Daoy (cell line): ENCODE measurements at places on chromosomes 6 and 20.

DNA sequence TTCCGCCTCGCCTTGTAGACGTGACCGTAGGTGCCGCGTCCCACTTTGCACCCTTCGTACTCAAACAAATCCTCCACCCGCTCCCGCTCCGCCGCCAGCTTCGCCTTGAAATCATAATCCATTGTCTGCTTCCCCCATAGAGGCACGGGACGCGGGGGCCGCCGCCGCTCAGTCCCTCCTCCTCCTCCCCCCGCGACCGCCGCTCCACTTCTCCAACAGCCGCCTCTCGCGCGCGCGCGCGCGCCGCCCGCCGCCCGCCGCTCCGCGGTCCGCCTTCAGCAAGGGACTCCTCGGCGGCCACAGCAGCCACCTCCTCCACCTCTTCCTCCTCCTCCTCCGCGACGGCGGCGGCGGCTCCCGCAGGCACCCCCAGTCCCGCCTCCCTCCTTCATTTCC, 256 bp downstream of the CDK19 start:
- DNase-seq = no peak

DNA sequence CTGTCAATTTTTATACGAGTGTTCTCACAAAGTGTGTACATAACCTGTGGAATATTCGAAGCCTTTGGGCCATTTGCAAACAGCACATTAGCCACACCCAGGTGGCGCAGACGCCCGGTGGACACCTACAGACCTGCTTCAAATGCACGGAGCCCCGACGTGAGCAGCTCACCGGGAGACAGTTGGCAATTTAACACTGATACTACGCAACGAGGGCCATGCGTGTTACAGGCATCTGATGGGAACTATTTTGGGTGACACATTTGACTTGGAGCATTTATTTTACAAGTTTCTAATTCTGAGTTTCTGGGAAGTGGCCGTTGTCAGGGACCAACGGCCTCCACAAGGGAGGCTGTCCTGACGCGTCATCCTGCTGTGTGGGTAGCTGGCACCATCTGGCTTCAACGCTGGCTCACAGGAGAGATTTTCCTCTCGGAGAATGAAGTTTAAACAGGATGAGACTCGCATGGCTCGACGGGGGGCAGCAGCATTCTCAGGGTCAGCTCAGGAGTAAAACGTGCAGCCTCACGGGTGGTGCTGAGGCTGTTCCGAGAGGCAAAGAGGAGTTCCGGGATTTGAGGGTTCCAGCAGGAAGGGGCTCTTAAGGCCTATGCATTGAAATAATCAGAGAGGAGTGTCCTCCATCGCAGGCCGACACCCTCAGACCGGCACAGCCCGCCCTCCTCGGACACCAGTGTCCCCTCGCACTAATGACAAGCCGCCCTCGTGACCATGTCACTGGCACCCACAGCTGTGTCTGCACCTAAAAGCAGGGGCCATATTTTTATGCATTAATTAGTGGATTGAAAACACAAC, 207.4 kb downstream of the DLL1 start:
- DNase-seq = peak; percentile 5

- no peak for DNase-seq
These were observed 26.2 kb downstream of the BCAS1 start for GRCh38 chr20:54044156-54044555.

GRCh38 chr6:45922728-45923351, 92.8 kb downstream of the CLIC5 start:
- DNase-seq = peak; percentile 76

DNA sequence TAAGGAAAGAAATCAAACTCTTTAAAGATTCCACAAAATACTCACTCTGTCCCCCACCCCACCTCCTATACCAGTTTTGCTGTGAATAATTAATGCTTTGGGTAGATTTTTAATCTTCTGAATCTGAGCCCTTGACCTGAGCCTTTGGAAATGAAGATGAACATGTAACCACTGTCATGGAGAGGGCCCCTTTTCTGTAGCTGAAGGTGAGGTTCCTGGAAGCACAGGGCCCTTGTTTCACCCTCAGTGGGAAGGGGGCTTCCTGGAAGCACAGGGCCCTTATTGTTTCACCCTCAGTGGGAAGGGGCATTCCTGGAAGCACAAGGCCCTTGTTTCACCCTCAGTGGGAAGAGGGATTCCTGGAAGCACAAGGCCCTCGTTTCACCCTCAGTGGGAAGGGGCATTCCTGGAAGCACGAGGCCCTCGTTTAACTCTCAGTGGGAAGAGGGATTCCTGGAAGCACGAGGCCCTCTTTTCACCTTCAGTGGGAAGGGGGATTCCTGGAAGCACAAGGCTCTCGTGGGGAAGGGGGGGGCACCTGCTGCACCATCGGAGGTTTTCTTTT, 75.7 kb downstream of the DACT2 start:
- no peak for DNase-seq

GRCh38 chr20:6533761-6534479, 233.6 kb upstream of the BMP2 start:
- DNase-seq = peak; percentile 74

DNA sequence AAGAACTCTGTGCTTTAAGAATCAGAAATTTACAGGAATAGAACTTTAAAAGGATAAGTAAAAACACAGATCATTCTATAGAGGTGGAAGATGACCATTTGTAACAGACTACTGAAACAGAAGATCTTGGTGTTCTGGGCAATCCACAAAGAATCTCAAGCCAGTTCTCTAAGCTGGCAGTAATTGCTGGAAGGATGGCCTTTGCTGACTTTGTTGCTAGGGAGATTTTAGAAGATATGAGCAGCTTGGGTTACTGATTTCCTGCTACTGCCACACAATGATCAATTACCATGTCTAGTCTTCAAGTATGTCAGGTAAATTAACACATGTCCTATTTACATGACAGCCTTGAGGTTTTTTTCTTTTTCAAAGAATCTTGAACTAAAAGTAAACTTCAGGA, 31.1 kb downstream of the SNAP91 start:
- DNase-seq = no peak

DNA sequence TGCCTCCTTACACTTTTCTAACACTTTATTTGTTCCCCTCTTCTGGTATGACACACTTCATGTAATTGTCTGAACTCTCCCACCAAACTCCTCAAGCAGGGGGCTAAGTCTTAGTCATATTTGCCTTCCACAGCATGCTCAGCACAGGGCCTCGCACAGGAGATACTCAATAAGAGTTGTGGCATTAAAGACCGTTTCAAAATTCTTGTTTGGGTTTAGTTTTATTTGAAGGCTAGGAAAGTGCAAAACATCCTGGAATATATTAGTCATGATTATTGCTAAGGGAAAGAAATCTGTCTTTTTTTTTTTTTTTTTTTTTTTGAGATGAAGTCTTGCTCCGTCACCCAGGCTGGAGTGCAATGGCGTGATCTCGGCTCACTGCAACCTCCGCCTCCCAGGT, 137.6 kb upstream of the ECI2 start:
- no peak for DNase-seq

DNA sequence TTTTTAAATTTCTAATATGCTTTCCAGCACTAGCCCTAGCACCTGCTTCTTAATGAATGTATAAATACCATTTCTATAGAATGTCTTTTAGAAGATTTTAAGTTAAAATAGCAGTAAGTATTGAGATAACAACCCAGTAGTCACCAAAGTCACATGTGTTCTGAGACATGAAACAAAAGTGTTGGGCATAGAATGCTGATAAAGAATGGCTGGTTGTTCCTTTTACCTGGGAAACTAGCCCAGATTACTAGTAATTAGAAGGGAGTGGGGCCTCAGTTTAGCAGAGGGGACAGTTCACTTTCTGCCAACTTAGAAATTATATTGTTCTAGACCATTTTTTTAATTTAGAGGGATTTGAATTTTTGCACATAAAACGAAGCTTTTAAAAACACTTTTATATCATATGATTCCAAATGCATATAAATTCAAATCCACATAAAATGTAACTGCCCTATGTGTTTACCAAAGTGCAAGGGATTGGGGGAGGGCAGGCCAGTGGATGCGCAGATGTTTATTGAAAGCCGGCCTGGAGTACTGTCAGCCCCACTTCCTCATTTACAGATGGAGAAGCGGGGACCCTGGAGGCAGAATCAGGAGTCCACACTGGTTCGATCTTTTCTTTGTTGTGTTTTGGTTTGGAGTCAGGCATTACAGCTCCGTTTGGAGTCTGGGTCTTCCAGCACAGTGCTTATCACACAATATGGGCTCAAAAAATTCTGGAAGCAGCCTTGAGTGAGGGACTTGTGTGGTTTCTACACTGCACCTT, 139.8 kb downstream of the ZDHHC14 start:
- no peak for DNase-seq

GRCh38 chr6:52519618-52520017, 57.2 kb downstream of the TRAM2 start:
- DNase-seq = no peak

DNA sequence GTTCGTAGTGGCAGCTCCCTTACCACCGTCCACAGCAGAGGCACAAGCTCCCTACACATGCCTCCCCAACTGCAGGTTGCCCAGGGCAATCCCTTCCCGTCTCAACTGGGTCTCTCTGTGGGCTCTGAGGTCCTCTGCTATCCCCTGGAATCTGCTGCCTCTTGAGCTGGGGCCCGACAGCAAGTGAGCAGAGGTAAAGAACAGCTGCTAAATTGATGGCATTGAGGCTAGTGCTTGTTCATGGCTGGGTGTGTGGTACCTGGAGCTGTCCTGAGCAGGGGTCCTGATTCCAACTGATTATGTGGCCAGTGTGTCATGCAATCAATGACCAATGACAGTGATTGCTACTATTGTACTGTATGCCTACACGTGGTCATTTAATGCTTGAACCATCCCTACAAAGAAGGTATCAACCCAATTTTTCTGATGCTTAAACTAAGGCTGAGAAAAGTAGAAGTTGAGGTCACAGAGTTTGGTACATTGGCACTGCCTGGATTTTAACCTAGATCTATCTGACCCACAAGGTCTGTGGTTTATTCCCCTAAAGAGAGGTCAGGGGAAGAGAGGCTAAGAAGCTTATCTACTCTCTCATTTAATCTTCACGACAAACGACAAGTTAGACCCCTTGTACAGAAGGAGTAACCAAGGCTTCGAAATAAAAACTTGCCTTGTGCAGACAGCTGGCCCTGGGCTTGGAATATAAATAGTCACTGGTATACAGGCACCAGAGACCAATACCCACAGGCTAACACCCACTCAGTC, 41.1 kb downstream of the HNF4A start:
- DNase-seq = no peak

- DNase-seq = peak; percentile 33
These were observed 510 bp downstream of the NDRG3 start for GRCh38 chr20:36745234-36745926.

- DNase-seq = no peak
These were observed 21.4 kb downstream of the CPNE5 start for GRCh38 chr6:36817847-36818246.

GRCh38 chr20:35597186-35597585, 18.4 kb upstream of the SPAG4 start:
- no peak for DNase-seq

DNA sequence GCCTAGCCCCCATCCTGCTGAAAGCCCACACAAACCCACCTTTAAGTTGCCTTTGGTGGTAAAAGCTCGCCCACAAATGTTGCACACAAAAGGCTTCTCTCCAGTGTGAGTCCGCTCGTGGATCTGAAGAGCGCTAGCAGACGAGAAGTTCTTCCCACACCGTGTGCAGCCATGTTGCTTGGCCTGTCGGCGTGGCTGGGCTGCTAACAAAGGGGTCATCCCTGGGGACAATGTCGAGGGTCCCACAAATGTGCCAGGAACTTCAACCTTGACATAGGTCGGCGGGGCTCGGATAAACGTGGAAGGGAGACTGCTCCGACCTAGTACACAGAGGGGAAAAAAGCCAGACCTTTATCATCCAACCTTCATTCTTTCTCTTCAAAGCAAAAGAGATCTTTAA, 13.5 kb downstream of the SALL4 start:
- no peak for DNase-seq

GRCh38 chr20:63205896-63206295, 10.0 kb downstream of the YTHDF1 start:
- DNase-seq = no peak

DNA sequence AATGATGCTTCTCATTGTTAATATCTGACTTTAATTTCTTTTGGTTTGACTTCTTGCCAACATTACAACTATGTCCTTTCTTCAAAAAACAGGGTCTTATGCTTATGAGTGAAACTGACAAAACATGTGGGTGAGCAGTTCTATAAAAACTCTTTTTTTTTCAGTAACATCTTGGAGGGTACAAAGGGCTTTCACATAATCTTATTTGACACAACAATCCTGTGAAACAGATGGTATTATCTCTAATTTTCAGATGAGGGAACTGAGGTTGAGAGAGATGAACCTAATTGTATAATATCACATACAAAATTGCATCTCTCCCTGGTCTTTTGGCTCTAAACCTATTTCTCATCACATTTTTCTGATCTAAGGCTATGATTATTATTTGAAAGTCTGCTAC, 38.3 kb downstream of the MAPK14 start:
- DNase-seq = no peak

- DNase-seq = no peak
These were observed 497.9 kb upstream of the JARID2 start for GRCh38 chr6:14747881-14748520.

GRCh38 chr6:128517124-128517523, 3.3 kb downstream of the PTPRK start:
- no peak for DNase-seq

- no peak for DNase-seq
These were observed 62.7 kb downstream of the ANKS1A start for GRCh38 chr6:34951731-34952130.

GRCh38 chr6:91152824-91153223, 566.0 kb upstream of the MAP3K7 start:
- no peak for DNase-seq

DNA sequence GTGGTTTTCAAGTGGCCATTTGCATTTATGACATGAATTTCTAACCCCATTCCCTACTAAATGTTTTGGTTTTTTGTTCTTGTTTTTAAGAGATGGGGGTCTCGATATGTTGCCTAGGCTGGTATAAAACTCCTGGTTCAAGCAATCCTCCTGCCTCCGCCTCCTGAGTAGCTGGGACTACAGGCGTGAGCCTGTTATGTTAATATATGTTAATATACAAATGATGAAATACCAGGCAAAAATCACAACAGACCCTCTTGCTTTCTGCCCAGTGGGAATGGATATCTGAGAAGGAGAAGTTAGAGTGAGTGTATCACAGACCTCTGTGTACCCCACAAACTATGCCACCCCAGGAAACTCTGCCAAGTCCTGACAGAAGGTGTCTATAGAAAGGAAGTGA, 66.2 kb downstream of the CDC40 start:
- no peak for DNase-seq

GRCh38 chr6:40112350-40112749, 178.1 kb upstream of the MOCS1 start:
- DNase-seq = no peak
